Skeletal muscle cell (primary cell): ENCODE measurements at places on chromosomes 16 and 17.

DNA sequence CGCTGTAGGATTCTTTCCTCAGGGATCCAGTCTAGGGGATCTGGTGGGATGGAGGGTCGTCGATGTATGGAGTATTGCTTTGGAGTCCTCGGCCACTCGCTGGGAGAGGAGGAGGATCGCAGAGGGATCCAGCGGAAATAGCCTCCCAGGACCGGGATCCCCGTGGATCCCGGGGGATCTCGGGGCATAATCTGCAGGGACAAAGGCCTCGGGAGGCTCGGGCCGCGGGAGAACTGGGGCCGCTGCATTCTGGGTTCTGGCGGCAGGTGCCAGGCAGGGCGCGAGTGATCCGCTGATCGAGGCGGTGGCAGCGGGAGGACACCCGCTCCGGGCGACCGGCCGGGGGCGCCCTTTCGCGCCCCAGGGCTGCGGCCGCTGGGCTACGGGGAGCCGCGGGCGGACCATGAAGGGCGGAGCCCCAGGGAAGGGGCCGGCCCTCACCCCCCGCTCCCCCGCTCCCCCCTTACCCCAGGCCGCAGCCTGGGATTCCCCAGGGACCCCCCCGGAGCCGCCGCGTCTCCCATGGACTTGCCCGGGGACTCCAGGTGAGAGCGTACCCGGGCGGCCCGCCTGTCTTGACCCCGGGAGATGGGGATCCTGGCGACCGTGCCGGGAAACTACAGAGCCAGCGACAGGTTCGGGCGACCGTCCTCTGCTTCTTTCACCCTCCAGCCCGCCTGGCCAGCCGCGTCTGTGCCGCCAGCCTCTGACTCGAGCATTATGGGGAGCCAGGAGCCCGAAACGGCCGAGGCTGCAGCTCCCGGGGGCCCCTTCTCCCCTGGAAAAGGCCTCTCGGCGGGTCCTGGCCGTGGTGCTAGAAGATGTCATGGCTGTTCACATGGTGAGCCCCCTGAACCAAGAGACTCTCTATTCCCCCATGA, 604 bp downstream of the PRR14 start:
- no peak for DNase-seq

GRCh38 chr17:1073241-1073962, 76.5 kb downstream of the TIMM22 start:
- no peak for DNase-seq

- no peak for DNase-seq
These were observed 26.9 kb downstream of the ABCC1 start for GRCh38 chr16:15976225-15976812.

DNA sequence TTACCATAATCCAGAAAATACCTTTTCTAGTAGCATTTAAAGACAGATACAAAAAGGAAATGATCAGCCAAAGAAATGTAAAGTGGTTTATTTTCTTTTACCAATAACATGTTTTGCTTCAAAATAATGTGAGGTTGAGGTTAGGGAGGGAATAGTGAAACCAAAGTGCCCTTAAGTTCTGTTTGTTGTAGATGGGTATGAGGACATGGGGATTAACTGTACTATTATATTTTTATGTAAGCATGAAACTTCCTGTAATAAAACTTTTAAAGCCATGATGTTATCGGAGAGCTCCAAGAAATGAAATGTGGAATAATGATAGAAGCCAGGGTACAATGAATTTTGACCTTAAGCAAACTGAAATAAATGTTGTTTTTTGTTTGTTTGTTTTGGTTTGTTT, 9.9 kb downstream of the C16orf46 start:
- no peak for DNase-seq

GRCh38 chr17:83181991-83182619, 102.7 kb downstream of the METRNL start:
- no peak for DNase-seq

GRCh38 chr16:3656491-3657468, 2.3 kb downstream of the DNASE1 start:
- no peak for DNase-seq

DNA sequence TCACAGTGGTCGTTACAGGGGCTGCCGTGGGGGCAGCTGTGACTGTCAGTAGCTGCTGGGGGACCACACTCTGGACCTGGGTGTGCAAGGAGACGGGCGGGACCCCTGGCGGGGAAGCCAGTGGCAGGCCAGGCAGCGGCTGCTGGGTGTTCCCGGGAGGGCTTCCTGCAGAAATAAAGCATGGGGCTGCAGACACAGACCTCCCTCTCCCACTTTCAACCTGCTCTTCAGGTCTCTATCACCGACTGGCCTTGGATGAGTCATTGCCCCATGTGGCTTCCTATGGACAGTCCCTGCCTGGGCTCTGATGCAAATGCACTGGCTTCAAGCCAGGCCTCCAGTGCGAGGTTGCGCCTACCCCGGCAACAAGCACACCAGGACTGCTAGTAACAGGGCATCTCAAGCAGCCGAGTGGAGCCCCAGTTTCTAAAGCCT, 17.2 kb downstream of the SREBF1 start:
- DNase-seq, result peak; percentile 74

DNA sequence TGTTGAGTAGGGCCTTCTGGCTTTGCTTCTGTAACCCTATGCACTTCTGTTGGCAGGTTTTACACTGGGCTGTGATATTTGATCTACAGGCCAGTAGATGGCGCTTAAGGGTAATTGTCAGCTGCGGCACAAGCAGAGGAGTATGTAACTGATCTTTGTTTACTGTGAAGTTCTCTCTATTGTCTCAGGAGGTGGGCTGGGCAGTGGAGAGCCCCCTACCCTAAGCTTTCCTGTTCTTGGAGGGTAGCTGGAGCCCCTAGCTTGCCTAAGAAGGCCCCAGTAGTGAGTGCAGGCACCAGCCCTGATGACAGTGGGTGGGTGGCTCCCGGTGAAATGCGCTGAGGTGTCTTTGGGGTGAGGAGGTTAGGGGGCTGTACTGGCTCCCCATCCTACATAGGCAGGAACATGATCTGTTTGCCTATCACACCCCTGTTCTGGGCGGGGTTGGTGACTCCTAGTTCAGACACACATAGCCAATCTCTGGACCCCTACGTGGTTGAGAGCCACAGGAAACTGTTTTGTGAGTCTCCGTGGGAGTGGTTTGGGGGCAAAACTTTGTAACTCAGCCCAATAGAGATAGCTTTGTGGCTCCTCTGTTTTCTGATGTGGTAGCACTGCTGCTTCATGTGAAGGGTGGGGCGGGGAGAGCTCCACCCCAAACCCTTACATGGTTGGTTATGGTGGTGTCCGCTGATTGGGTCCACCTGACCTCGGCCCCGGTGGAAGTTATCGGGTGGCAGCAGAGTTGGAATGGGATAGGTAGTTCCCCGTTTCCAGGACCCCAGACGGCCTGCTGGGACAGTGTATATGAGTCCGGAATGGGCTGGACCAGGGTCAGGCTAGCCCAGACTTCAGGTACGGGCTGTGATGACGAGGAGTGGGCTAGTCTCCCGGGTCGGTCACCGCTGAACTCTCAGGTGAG, 60.4 kb downstream of the SLFN11 start:
- DNase-seq, result peak; percentile 27

DNA sequence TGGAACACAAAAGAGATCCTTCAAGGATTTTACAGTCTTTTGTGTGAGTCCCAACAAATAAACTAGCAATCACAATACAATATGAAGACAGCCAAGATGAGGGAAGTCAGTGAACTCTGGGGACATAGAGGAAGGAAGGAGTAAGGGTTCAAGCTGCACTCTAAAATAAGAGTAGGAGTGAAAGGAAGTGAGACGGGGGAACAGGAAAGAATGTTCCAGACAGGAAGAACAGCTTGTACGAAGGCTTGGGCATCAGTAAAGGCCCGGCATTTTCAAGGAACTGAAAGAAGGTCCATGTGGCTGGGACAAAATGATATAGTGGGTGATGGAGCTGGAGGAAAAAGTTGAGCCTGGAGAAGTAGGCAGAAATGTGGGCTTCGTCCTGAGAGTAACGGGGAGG, 4.5 kb downstream of the CCL17 start:
- no peak for DNase-seq

- DNase-seq, result no peak
These were observed 62.4 kb upstream of the FA2H start for GRCh38 chr16:74837056-74837455.

DNA sequence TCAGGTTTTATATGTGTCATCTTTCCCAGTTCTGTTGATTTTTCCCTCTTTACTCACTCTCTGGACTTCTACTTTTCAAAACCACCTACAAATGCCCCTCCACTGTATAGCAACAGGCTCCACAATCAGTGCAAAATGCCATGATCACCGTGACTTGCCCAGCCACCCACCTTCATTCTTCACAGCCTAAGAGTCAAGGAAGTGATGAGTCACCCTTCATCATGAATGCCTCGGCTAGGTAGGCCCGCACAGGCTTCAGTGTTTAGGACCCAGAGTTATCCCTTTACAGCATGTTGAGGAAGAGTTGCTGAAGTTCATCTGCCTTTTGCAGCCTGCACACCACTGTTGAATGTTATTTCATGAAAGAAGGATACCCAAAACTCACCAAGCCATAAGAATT, 158.6 kb downstream of the PMP22 start:
- no peak for DNase-seq

DNA sequence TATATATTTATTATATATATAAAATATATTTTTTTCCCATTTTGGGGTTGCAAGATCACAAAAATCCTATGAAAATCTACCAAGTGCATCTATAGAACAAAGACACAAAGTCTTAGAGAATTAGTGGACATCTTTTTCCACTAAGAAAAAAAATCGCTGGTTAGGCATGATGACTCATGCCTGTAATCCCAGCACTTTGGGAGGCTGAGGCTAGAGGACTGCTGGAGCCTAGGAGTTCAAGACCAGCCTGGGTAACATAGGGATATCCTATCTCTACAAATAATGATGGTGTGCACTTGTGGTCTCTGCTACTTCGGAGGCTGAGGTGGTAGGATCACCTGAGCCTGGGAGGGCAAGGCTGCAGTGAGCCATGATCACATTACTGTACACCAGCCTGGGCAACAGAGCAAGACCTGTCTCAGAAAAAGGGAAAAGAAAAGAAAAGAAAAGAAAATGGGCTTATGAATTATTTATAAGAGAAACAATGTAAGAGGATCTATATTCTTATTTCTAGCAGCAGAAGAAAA, 185.1 kb upstream of the PSMD7 start:
- DNase-seq, result no peak

DNA sequence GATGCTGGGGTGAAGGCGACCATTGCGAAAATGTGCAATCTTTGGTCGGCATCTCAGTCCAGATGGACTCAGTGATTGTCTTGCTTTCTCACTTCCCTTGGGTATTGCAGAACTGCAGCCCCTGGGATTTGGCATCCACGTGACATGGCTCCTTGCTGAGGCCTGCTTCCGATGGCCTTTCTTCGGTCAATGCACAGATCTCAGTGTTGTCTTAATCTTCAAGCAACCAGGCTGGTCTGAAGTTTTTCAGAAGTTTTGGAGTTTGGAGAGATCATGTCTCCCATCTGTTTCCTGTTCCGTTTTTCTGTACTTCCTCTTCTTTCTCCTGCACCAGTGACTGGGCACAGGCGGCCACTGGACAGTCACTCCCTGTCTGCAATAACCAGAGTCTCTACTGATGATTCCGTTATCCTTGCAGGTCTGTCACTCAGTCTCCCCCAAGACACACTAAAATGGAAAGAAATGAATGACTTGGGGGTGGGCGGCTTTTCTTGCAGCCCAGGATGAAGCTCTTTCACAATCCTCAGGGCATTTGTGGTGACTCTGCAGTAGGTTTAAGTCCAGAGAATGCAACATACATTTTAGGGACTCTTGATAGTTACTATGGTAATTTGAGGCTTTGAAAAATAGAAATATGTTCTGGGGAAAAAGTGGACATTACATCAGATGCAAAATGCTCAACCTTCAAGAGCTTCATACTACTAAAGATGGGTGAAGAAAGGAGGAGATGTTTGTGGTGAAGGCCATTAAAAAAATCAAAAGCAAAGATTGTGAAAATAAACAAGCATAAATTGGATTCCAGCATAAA, 106.3 kb upstream of the ZFHX3 start:
- no peak for DNase-seq

DNA sequence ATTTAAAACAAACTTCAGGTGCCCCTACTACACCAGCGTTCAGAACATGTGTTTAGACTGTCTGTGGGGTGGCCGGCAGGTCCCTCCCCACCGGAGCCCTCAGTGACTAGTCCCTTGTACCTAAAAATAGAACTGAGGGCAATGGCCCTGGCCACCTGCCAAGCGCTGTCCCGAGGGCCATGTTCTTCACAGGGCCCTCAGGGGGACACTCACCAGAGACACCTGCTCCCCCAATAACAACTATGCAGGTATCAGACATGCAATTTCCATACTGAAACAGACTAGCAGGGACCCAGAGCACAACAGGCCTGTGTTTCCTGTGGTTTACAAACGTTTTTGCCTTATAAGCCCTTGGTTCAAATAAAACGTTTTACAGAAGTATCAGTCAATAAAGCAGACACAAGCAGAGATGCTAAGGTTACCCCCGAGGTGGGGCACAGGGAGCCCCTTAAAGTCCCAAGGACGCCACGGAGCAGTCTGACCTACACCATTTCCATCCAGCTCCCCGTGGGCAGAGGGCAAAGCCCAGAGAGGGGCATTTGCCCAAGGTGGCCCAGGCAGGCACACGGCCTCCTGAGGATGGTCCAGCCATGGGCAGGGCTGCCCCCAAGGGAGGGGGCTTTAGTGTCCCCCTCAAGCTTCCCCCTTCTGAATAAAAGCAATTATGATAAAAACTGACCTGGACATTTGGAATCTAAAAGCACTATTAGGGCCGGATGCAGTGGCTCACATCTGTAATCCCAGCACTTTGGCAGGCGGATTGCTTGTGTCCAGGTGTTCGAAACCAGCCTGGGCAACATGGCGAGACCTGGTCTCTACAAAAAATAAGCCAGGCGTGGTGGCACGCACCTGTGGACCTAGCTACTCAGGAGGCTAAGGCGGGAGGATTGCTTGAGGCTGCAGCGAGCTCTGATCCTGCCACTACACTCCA, 896 bp upstream of the MYLK3 start:
- DNase-seq, result no peak

DNA sequence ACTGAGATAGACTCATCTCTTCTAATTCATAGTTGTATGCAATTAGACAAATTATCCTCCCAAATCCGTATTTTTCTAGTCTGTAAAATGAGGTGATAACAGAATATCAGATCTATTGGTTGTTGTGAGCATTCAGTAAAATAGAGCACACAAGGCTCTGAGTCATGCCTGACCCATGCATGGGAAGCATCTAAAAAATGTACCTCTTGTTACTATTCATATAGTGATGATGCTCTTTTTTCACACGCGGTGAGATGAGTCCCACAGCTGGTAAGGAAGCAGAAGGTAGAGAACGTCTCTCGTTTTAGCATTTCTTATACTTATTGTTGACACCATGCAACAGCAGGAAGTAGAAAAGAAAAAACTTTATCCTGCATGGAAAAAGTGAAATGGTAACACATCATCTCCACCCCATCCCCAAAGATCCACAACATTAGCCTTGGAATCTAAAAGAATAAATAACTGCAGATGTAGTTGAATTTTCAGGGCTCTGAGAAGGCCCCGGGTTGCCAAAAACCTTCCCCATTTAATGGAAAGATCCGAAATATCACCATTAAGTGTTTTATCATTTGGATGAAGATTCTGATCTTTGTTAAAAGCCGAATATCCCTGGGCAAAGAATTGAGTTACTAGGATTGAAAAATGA, 215.6 kb downstream of the TMEM114 start:
- DNase-seq, result no peak

- no peak for DNase-seq
These were observed 2.1 kb downstream of the HCRT start for GRCh38 chr17:42182927-42183734.
